ENCODE measurements at places on chromosomes 11 and 22. TPM values are rescaled to one million over a fixed set of nuclear protein-coding genes. Genes with fewer than 3 reads are reported as not detected.

- peak; percentile 54 for DNase-seq
Measured at GRCh38 chr11:67048515-67049130, 8.0 kb upstream of the RHOD start.

DNA sequence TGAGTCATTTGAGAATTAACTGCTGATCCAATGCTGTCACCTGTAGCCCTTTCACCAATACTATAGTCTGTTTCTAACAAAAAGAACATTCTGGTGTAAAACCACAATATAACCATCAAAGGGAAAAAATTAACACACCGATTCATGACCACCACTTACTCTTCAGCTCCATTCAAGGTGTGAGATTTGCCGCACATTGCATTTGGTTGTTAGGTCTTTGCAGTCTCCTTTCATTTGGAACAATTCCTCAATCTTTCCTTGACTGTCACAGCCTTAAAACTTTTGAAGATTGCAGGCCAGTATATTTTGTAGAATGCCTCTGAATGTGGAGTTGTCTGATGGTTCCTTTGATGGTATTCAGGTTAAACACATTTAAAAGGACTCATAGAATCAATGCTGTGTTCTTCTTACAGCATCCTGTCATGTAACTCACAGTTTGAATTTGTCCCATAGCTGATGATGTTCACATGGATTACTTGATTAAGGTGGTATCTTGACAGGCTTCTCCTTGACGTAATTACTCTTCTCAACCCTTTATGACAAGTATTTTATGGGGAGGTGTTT is 63.6 kb downstream of the TNRC6B start:
- DNase-seq, result no peak

The SLC22A6 gene
- total RNA-seq, result not detected

GRCh38 chr11:70783356-70783755 is 385.0 kb downstream of the CTTN start:
- DNase-seq, result peak; percentile 6

The DDI1 gene
- total RNA-seq, result not detected

DNA sequence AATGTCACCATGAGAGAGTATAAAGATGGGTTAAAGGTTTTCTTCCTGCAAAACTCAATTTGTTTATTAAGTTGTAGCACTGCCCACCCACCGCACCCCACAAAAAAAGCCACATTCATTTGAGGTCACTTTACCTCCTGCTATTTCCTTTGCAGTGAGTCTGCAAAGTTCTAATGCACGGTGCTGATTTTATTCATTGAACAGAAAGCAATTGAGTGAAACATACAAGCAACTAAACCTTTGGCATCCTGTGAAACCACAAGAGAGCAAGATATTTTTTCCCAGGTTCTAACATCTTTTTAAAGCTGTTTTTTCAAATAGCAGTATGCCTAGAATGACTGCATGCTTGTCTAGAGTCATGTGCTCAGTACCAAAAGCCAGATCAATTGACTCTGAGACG is 39.0 kb downstream of the RRAS2 start:
- peak; percentile 41 for DNase-seq

DNA sequence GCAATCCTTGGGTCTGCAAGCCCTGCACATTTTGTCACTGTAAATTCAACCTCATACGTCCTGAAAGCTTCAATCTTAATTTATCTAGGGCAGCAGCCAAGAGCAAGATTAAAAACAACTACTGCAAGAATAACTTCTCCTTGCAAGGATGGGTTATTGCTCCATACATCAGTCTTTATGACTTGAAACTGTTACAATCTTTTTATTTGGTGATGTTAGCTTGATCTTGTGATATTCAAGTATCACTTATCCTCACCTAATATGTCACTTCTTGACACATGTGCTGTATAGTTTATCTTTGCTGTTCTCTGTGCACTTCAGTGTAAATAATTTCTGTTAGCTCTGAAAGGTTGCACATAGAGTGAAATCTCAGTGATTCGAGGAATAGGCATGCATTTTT is 14.7 kb upstream of the APLP2 start:
- DNase-seq, result no peak

- no peak for DNase-seq
Measured at GRCh38 chr11:123227763-123228495, 32.9 kb upstream of the CLMP start.

GRCh38 chr11:119627286-119627685 is 101.7 kb downstream of the NECTIN1 start:
- DNase-seq, result no peak

DNA sequence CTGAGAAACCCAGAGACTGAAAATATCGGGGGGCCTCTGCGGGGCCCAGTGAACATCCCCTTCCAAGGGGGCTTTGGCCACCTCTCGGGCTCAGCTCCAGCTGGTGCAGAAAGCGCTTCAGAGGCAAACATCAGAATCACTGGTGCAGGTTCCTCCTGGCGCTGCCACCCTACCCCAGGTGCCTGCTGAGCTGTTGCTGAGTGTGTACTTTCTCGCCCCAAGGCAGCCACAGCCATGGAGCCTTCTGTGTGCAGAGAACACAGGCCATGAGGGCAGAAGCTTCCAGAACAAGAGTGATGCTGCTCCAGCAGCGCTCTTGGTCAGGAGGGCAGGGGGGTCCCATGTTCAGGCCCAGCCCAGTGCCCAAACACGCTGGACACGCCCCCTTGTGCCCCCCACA is 6.3 kb downstream of the DRD4 start:
- DNase-seq, result no peak

DNA sequence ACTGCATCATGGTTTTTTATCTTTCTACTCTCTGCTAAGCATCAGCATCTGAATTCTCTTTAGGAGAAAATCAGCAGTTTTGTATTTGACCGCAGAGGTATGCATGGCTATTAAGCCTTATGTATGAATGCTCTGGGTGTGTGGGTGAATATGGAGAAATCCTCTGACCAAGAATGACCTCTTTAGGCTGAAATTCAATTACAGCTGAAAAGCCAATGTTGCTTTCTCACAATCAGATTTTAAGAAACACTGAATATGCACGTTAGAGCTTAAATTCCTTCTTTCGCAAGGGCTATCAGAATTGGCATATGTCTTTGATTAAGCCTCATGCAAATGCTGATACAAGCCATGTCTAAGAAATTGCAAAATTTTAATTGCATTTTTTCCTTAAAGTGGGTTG is 43.2 kb downstream of the ARHGAP42 start:
- DNase-seq, result peak; percentile 57

DNA sequence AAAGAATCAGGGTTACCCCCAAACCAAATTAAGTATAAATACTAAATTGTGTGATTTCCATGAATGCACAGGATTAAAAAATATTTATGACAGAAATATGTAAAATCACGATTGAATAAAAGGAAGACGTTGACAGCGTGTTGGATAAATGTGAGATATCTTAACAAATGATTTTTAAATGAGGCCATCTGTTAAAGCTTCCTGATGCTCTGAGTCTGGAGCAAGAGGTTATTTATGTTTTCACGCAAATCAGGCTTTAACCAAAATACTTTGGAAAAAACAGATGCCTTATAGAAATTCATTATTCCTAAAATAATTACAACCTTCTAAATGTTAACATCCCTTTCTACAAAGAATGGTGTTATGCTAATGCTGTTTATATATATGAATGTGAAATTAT is 123.3 kb downstream of the PAX6 start:
- no peak for DNase-seq

DNA sequence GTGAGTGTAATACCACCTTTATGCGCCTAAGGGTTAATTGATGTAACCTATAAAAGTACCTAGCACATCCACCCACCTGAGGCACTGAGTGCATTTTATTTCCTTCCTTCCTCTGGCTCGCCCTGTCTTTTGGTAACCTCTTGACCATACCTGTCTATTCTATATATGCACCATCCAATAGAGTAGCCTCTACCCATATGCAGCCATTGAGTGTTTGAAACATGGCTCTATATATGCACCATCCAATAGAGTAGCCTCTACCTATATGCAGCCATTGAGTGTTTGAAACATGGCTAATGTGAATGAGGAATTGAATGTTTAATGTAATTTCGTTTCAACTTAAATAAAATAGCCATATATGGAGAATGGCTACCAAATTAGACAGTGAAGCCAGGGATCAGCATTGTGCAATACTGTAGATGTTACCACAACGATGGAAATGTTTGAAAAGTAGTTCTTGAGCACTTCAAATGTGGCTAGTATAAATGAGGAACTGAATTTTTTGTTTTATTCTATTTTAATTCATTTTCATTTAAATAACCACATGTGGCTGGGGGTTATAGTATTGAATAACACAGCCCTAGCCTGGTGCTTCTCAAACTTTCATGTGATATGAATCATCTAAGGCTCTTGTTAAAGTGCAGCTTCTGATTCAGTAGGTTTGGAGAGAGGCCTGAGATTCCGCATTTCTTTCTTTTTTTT is 33.8 kb downstream of the SLC35F2 start:
- peak; percentile 22 for DNase-seq

DNA sequence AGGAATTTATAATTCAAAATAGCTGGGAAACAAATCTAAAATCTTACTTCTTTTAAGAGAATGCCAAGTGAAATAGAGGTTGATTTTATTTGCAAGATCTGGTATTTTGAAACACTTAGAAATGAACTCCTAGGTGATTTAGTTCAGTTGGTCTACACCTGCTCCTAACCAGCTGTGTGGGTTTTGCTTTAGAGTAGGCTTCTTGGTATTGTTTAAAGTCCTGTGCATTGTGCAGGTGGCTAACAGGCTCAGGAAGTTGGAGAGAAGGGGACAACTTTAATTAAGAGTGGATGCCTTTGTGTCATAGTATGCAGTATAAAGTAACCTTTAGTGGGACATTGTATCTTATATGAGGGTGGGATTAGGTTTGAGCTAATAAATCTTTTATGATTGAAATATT is 4.1 kb upstream of the RAG2 start:
- DNase-seq, result no peak

The DEPDC7 gene
- 5.3 TPM for total RNA-seq

DNA sequence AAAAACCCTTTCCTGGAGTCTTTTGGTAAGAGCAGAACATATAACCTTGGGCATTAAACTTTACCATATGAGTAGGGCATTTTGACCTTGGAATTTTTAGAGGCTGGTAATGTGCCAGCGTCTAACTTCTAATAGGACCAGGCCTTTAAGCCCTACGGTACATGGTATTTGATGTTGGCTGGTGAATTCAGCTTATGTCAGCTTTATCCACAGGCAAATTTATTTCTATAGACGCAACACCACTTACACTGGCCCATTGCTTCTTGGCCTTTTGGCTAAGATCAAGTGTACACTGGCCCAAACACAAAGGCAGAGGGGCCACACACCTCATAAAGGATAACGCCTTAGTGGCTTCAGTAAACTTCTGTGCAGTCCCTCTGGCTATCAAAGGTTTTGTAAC is 410.2 kb upstream of the LARGE1 start:
- DNase-seq, result no peak

The NEFH gene
- total RNA-seq, result 0.65 TPM

DNA sequence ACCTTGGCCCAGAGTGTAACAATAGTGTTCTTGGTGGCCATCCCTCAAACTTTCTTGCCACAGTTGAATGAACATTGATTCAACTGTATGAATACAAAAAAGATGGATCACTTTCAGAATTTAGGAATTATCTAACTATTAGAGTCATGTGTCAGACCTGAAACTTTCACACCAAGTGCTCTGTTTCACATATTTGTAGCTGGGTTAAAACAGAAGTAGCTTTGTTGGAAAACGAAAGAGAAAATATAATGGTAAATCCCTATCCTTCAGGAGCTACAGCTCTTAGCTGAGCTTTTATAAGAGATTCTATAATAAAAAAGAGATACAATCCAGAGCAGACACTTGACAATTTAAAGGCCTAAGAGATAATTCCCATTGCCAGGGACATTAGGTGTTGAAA is 719.3 kb downstream of the JRKL start:
- DNase-seq, result no peak

- DNase-seq, result no peak
Measured at GRCh38 chr11:34124885-34125668, 19.6 kb downstream of the NAT10 start.

The FAM89B gene
- total RNA-seq, result 41.2 TPM

- no peak for DNase-seq
Measured at GRCh38 chr11:37926772-37927171, 1328.7 kb upstream of the RAG2 start.

DNA sequence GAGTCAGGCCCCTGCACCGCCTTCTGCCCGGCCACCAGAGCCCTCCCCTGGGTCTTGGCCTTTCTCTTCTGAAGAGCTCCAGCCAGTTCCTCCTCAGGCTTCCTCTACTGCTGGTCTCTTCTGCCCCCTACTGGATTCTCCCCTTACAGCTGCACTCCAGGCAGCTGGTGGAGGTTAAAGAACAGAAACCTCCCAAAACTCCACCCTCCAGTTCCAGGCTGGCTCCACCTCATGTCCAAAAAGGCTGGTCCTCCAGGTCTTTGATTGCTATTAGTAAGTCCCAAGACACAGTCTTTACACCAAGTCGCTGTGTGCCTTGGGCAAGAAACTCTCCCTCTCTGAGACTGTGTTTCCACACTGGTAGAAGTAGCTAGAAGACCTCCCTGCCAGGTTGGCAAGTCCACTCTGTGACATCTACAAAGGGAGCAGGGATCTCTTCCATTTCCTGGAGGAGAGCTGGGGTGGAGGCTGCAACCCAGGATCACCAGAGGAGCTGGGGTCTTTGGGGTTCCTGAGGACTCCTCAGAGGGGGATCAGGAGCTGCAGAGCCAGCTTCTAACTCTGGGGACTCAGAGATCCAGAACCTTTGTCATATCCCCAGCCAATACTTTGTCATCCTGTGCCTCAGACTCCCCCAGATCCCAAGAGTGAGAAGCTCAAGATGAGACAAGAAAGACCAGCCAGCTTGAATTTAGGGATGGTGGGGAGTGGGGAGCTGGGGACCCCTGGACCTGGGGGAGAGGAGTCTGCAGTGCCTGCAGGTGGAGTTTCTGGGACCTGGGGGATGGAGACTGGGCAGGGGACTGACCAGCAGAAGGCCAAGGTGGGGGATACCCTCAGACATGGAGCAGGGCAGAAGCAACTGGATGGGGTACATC is 3.4 kb upstream of the IGLL5 start:
- DNase-seq, result peak; percentile 74

DNA sequence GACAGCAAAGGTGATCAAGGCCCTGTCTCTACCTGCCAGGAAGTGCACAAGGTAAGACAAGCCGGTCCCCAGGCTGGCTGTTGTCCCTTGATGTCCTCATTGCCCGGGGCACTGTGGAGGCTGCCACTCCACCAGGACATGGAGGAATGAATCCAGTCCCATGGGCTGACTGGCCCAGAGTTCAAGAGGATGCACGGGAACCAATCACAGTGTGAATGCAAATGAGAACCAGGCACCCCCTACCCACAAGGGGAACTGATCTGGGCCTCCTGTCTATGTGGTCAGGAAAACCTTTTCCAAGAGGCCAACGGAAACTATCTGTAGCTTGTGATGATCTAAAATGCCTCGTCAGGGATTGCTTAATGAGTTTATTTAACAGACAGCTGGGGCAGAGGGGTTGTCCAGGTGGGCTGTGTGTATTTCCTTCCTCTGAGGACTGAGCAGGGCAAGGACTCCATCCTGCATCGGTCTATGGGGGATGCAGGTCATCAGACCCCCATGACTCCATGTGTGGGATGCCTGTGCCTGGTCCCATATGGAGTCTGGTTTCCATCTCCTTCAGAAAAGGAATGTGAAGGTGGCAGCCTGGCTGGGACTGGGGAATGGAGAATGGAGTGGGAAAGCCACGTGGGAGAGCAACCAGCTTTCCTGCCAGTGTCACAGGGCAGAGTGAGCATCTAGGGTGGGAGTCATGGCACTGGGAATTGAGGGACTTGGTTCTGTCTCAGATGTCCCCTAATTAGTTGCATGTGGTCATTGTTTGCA is 60.5 kb downstream of the CD82 start:
- no peak for DNase-seq

GRCh38 chr11:61055776-61056175 is 46.5 kb upstream of the CD5 start:
- no peak for DNase-seq

All from GM23248 (cell line).